ENCODE measurements at places on chromosomes 2 and 18.

DNA sequence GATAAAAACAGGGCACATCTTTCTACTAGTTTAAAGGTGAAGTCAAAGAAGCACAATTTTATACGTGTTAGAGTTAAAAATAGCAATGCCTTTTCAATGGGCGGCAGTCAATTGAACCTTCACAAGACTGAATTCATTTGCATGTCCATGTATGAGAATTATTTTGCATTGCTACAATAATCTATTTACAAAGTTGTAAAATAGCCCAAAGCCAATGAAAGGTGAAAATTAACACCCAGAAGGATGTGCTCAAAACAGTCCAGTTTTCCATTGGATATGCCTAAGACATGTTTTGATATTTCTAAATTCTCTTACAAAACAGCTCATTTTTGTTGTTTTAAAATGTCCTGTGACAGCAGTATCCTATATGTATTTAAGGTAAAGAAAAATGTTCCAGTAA, 425.1 kb upstream of the SYT4 start:
- DNase-seq: no peak

DNA sequence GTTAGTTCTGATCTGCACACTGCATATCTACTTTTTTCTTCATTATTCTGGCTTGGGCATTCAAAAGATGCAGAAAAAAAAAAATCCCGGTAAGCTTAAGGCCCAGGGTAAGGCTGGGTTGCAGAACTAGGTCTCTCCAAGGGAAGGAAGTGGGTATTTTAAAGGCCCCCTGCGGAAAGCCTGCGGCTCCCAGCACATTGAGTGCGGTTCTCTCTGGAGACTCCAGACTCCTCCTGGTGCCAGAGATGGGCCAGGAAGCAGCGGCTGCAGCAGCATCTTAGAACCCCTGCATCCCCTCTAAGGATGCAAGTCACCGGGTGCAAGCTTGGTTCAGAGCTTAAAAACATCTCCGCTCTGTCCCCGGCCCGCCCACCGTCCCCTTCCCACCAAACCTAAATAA, 49.5 kb downstream of the TGIF1 start:
- DNase-seq: no peak

DNA sequence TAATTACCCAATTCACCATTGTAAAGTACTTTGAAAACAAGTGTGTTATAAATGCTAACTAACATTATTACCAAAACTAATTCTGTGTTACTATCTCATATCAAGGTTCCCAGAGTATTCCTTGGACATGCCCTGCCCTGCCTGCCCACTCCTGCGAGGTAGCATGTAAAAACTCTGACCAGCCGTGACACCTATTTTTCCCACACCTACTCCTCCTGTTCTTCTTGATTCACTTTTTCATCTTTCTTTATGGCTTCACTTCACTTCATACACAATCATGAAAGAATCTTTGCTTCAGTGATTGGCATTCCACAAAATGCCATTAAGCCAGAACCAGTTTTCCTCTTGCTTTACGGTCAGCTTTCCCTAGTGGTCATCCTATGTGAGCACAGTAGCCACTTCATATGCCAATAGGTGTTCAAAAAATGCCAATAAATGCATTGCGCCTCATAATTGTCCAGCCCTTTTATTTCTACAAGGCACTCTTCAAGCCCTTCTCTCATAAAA, 42.6 kb upstream of the SETBP1 start:
- no peak for DNase-seq

DNA sequence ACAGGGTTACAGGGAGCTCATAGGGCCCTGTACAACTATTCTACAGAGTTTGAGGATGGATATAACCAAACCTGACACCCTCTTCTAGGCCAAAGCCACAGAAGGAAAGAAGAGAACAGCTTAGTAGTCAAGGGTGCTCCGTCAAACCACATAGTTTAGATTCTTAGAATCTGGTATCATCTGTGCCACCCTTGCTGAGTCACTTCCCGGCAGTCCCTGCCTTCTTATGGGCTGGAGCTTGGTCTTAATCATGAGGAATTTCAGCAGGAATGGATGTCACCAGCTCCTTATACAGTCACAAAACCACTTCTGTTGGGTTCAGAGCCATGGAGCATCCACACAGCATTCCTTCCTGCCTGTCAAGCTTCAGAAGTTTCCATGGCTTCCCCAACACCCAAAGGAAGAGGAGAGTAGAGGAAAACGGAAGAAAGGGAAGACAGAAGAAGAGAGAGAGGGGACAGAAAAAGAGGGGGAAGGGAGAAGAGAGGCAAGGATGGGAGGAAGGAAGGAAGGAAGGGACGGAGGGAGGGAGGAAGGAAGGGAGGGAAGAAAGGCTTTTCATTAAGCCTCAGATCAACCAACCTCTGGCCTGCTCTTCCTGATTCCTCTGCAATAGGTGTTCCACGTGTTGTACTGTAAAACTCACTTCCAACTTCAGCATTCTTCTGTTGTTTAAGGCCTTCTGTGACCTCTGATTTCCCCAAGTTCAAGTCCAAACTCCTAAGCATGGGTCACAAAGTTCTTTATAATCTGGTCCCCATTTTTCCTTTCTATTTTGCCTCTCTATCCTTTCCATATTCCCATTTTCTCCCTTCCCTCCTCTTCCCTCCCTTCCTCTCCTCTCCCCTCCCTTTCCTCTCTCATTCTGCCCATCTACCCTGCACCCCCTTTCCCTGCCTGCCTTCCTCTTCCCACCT, 246.1 kb upstream of the TNP1 start:
- no peak for DNase-seq

DNA sequence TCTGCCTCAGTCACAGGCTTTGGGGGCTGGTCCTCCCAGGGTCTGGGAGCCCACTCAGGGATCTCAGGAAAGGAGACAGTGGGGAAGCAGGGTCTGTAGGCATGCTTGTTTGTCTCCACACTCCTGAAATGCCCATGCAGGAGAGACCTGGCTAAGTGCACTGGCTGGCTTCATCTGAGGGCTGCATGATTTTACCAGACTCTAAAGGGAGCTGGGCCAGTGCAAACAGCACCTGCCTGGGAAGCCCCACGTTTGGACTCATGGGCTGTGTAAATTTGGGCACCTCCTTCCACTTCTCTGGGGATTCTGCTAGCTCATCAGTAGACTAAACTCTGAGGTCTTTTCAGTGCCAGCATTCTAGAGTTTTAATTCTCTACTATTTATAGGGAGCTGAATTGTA, 33.7 kb downstream of the LYPD1 start:
- no peak for DNase-seq

DNA sequence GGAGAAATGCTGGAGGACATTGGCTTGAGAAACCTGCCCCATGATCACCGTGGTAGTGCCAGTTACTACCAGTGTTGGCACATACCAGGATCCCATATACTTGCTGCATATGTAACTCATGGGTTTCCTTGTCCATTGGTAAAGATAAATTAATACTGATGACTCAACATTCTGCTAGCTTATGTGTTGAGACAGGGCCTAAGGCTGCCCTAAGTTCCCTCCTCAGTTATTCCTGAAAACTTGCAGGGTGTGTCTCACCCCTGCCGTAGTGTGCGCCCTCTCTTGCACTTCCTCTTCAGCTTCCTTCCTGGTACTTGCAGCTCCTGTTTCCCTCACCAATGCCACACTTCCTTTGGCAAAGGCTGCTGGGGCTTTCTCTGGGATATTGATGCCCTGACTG, 4.3 kb upstream of the INO80C start:
- no peak for DNase-seq

GRCh38 chr2:23131066-23131575, 253.9 kb upstream of the KLHL29 start:
- DNase-seq: no peak

DNA sequence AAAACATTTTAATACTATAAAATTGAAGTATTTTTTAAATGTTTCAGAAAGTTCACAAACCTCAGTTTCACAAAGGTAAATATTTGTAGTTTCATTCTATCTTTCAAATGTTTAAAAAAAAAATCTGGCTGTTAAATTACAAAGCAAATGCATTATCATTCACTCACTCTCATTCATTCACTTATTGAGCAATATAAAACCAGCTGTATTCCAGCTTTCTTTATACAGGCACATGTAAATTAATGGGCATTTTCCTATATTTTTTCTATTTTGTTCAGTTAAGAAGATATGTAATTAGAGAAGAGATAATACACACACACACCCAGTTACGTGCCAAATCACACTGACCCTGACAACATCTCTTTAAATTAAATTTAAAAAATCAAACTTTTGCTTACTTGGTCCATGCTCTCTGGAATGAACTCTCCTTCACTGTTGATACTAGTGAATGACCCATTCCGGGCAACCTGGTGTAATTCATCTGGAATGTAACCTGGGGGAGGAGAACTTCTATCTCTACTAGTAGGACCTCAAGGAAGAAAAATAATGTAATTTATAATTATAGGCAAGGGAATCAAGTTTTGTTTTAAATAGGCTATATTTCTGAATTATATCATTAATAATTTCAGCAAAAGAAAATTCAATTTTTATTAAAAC, 32.5 kb upstream of the ERCC3 start:
- DNase-seq: no peak
